Smooth muscle cell of the umbilical artery (primary cell): ENCODE measurements at places on chromosomes 12 and 14. TPM values are rescaled to one million over a fixed set of nuclear protein-coding genes. Genes with fewer than 3 reads are reported as not detected.

Gene RAB21
- total RNA-seq, result 18.1 and 56.8 TPM in 2 replicates

Gene IL31
- not detected in 2 replicates for total RNA-seq

Gene SLC35F4
- not detected in 2 replicates for total RNA-seq

Gene PTGER2
- 4.8 and 8.0 TPM in 2 replicates for total RNA-seq

Gene PLD4
- total RNA-seq, result under 0.01 TPM in 1 of 2 replicates, not detected in the other

Gene LRP1-AS
- total RNA-seq, result not detected in 2 replicates

Gene C14orf180
- not detected in 2 replicates for total RNA-seq

Gene GYS2
- total RNA-seq, result not detected in 2 replicates

Gene SARNP
- 56.7 and 69.2 TPM in 2 replicates for total RNA-seq

Gene MED6
- 33.9 and 37.3 TPM in 2 replicates for total RNA-seq

Gene APOLD1
- total RNA-seq, result 3.0 and 4.5 TPM in 2 replicates

Gene AKAP5
- 3.6 and 10.7 TPM in 2 replicates for total RNA-seq

Gene ANKS1B
- total RNA-seq, result 0.30 and 0.83 TPM in 2 replicates

Gene GPX2
- not detected in 2 replicates for total RNA-seq

Gene FOXG1
- under 0.01 TPM in 1 of 2 replicates, not detected in the other for total RNA-seq

Gene GPRC5A
- 6.2 and 13.3 TPM in 2 replicates for total RNA-seq

Gene TAS2R8
- not detected in 2 replicates for total RNA-seq

Gene IL26
- not detected in 2 replicates for total RNA-seq

Gene IFNG-AS1
- not detected in 2 replicates for total RNA-seq

Gene PRR4
- total RNA-seq, result 1.2 and 2.0 TPM in 2 replicates

Gene AVPR1A
- total RNA-seq, result not detected in 2 replicates

Gene NRXN3
- total RNA-seq, result 3.3 and 7.9 TPM in 2 replicates

Gene HELB
- 4.5 and 4.8 TPM in 2 replicates for total RNA-seq
